Caki2 (cell line): ENCODE measurements at places on chromosomes 1 and 21. TPM values are rescaled to one million over a fixed set of nuclear protein-coding genes. Genes with fewer than 3 reads are reported as not detected.

GRCh38 chr1:68976916-68977610 is 480.2 kb upstream of the DEPDC1 start:
- DNase-seq = no peak

The KRTAP7-1 gene
- not detected in 2 replicates for total RNA-seq

GRCh38 chr1:10823000-10823401 is 26.6 kb upstream of the CASZ1 start:
- DNase-seq = no peak

GRCh38 chr1:77316966-77317365 is 35.1 kb downstream of the AK5 start:
- DNase-seq = no peak

The S100A7A gene
- not detected in 2 replicates for total RNA-seq

DNA sequence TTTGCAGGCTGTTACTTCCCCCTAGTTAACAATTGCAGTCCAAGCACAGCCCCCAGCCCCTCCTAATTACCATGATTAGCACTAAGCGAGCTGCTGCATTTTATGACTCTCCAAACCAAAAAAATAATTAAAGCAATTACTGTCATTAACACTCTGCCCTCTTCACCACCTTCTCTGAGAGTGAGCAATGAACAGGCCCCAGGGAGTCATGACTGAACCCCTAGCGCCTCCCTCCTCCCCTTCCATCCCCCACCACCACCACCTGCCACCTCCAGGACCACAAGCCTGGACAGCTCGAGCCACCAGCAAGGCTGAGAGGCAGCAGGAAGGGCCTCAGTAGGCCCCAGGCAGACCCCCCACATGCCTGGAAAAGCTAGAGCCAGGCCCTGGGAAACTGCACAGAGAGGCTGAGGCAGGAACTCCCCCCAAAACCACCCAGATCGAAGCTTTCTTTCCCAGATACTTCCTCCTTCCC is 35.5 kb upstream of the ZC3H12A start:
- DNase-seq = no peak

GRCh38 chr1:98388441-98388840 is 273.1 kb upstream of the SNX7 start:
- DNase-seq = no peak

The VSIG8 gene
- total RNA-seq = 0.57 TPM in 1 of 2 replicates, not detected in the other

DNA sequence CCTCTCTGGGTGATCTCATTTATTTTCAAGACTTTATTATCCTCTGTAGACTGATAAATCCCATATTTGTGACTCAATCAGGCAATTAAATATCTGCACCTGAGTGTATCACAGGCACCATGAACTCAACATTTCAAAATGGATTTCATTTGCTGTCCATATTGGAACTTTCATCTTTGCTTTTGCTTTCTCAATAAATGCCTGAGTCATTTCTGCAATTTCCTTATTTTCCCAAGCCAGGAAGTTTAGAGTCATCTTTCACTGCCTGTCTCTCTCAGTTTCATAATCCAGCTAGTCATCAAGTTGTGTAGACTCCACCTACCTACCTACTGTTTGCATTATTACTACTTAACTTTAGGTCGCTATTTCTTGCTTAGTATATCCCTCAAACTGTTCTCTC is 540.9 kb downstream of the LMO4 start:
- DNase-seq = peak; percentile 16

The AGPAT3 gene
- 29.0 and 56.9 TPM in 2 replicates for total RNA-seq

- no peak for DNase-seq
Measured at GRCh38 chr1:71766748-71767147, 515.6 kb downstream of the NEGR1 start.

The SUMO3 gene
- total RNA-seq = 128 and 131 TPM in 2 replicates

- no peak for DNase-seq
Measured at GRCh38 chr21:18265944-18266343, 21.3 kb downstream of the CHODL start.

- no peak for DNase-seq
Measured at GRCh38 chr1:178935610-178936009, 64.7 kb upstream of the ANGPTL1 start.

DNA sequence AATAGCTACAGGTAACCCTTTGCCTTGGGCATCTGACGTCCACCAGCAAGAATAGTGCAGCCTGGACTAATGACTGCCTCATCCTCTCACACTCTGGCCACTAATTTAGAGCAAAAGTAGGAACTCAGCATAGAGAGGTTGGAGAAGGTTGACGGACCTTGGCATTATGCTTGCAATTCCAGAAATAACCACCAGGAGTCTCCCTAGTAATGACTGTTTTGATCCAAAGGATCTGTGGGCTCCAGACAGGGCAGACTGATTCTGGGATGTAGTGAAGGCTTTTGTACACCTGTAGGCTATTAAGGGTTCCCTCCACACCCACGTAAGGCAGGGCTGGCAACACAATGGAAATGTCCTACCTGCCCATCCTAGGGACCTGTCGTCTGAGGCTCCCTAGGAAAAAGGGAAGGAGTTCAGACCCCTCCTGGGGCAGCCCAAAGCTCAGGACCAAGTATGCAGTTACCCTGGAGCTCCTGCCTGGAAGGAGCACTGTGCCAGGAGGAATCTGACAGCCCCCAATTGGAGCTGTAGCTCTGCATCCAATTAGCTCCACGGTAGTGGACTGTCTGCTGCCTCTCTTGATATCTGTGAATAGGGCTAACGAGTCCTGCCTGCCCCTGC is 91.0 kb upstream of the TMEM51 start:
- no peak for DNase-seq

DNA sequence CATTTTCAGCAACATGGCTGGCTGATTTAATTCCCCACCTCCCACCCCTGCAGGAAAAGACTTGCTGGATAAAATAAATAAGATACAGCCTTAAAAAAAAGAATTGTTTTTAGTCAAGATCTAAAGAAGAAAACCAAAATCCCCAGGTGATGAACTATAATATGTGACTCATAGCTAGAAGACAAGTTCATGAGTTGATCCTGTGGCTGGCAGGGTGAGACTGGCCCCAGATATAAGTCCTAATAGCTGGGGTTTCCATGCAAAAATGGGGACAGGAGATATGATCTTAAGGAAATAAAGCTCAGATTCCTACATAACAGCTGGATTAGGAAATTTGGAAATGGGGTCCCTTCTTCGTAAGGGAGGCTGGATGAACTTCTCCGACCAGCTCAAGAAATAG is 21.9 kb upstream of the RGSL1 start:
- DNase-seq = no peak

GRCh38 chr1:178066296-178066907 is 27.5 kb upstream of the RASAL2 start:
- DNase-seq = no peak

The MYOC gene
- total RNA-seq = not detected in 2 replicates

DNA sequence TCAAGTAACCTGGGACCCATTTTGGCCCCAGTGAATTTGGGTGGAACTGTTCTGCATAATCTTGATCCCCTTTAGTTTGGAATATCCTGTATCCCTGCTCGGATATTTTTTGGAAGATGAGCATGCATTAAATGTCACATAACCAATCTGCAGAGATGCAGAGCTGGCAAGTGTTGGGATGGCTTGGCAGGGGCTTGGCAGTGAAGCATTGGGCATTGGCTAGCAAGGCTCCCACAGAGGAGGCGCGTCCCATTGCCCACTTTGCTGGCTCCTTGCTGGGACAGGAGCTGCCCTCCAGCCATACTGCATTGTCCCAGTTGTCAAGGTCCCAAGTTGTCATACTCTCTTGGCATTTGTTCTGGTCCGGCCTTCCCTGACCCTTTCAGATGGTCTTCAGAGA is 29.9 kb downstream of the LAMC2 start:
- no peak for DNase-seq

The TBX15 gene
- total RNA-seq = not detected in 2 replicates

The OR2L3 gene
- total RNA-seq = not detected in 2 replicates

GRCh38 chr1:117814856-117815797 is 114.3 kb downstream of the GDAP2 start:
- no peak for DNase-seq

- peak; percentile 30 for DNase-seq
Measured at GRCh38 chr1:15260418-15261154, 13.6 kb downstream of the FHAD1 start.
